ENCODE measurements at places on chromosomes 12 and 14. TPM values are rescaled to one million over a fixed set of nuclear protein-coding genes. Genes with fewer than 3 reads are reported as not detected.
A peak's percentile ranks its signal among the peaks of the same experiment; 100 is the strongest.

The ABCC9 gene
- total RNA-seq, result 7.8 TPM

The FLVCR2 gene
- 11.8 TPM for total RNA-seq

The TAOK3 gene
- total RNA-seq, result 15.8 TPM

The SERPINA3 gene
- 7.1 TPM for total RNA-seq

The RNASE3 gene
- not detected for total RNA-seq

The NTF3 gene
- total RNA-seq, result 16.7 TPM

The PTPRR gene
- total RNA-seq, result 0.95 TPM

DNA sequence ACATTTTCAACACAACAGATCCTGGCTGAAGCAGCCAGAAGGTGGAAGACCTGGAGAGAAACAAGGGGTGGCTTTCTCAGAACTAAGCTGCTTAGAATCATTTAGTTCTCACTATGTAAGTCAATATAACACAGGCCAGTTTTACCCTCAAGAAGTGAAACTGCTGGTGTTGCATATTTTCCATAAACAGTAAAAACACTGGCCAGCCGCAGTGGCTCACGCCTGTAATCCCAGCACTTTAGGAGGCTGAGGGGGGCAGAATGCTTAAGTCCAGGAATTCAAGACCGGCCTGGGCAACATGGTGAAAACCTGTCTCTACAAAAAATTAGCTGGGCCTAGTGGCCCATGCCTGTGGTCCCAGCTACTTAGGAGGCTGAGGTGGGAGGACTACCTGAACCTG is 11.6 kb downstream of the STX2 start:
- H3K27ac ChIP-seq, result no peak overlapping the region
- no peak overlapping the region for H3K4me3 ChIP-seq
- no peaks in the 10 kb centered on the region for H3K27me3 ChIP-seq
- peaks cover 13% of the 10 kb centered on the region for H3K4me1 ChIP-seq

DNA sequence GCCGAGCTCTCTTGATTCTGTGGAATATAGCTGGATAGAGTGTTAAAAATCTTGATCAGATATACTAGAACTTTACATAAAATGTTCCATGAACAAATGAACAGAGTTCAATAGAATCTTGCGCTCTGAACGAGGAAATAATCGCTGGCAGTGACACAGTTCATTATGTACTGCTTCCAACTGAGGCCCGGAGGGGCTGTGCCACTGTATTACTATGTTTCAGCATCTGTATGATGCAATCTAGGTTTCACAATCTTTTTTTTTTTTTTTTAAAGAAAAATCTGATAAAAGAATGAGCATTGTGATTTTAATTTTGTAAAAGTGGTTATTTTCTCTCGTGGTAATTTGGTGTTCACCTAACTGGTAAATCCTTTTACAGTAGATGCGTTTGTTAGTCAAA is 77.2 kb downstream of the FERMT2 start:
- H3K36me3 ChIP-seq, result peaks cover 37% of the 10 kb centered on the region
- peak overlapping the region; percentile 19 for H3K27ac ChIP-seq
- DNase-seq, result no peak
- H3K27me3 ChIP-seq, result no peaks in the 10 kb centered on the region
- no peak overlapping the region for H3K4me3 ChIP-seq

DNA sequence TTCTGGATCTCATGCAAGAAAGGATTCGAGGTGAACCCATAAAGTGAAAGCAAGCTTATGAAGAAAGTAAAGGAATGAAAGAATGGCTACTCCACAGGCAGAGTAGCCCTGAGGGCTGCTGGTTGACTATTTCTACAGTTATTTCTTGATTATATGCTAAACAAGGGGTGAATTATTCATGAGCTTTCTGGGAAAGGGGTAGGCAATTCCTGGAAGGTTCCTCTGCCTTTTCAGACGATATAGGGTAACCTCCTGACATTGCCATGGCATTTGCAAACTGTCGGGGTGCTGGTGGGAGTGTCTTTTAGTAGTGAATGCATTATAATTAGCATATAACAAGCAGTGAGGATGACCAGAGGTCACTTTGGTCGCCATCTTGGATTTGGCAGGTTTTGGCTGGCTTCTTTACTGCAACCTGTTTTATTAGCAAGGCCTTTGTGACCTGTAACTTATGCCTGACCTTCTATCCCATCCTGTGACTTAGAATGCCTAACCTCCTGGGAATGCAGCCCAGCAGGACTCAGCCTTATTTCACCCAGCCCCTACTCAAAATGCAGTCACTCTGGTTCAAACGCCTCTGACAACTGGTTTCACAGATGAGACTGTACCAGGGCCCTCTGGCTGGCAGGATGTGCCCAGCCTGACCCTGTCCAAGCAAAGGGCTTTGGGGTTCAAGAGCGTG is 157.7 kb upstream of the SFSWAP start:
- peaks cover 22% of the 10 kb centered on the region for H3K27me3 ChIP-seq
- no peak overlapping the region for H3K4me3 ChIP-seq
- H3K36me3 ChIP-seq, result no peaks in the 10 kb centered on the region
- DNase-seq, result no peak

DNA sequence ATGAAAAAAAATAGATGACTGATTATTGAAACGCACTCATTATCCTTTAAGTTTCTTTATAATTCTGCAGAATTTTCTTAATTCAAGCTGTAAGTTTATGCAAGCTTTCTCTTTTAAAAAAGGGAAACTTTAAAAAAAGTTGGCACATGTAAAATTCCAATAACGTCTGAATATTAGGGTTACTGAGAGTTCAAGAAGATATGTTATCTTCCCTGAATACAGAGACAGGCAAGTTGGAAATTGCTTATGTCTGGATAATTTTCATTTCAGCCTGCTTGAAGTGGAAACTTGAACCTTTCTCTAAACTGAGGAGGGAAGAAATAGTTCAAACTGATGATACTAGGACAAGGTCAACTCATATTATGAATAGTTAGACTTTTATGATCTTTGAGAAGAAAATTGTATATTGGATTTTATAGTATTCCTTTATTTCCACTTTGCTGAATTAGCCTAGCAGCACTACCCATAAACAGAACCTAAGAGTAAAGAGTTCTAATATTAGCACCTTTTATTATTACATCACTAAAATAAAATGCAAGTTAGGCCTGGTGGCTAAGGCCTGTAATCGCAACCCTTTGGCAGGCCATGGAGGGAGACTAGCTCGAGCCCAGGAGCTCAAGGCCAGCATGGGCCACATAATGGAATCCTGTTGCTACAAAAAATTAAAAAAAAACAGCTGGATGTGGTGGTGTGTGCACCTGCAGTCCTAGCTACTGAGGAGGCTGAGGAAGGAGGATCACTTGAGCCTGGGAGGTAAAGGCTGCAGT is 288.0 kb downstream of the TRHDE start:
- DNase-seq, result no peak
- peaks cover 6% of the 10 kb centered on the region for H3K4me1 ChIP-seq
- peaks cover 9% of the 10 kb centered on the region for H3K27me3 ChIP-seq
- H3K27ac ChIP-seq, result no peak overlapping the region

GRCh38 chr14:65948302-65948701 is 535.8 kb downstream of the FUT8 start:
- no peak overlapping the region for H3K27ac ChIP-seq
- H3K36me3 ChIP-seq, result no peaks in the 10 kb centered on the region
- H3K4me3 ChIP-seq, result no peak overlapping the region
- peaks cover 19% of the 10 kb centered on the region for H3K4me1 ChIP-seq
- DNase-seq, result no peak

GRCh38 chr14:58646479-58646878 is 8.7 kb downstream of the DACT1 start:
- no peaks in the 10 kb centered on the region for H3K27me3 ChIP-seq
- no peak overlapping the region for H3K4me3 ChIP-seq
- peaks cover 13% of the 10 kb centered on the region for H3K4me1 ChIP-seq
- peaks cover 30% of the 10 kb centered on the region for H3K36me3 ChIP-seq
- H3K27ac ChIP-seq, result no peak overlapping the region

DNA sequence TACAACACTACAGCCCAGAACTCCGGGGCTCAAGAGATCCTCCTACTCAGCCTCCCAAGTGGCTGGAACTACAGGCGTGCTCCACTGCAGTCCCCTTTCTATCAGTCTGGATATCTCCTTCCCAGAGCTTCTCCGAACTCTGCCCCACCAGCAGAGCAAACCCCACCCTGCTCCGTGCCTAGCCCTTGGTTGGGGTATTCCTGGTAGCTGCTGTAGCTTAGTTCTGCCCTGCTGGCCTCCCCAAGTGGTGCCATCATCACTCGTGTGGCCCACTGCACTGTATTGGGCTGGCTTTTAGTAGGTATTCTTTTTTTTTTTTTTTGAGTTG is 9.5 kb downstream of the HSP90AA1 start:
- H3K27me3 ChIP-seq, result no peaks in the 10 kb centered on the region
- no peak overlapping the region for H3K27ac ChIP-seq
- peaks cover 42% of the 10 kb centered on the region for H3K36me3 ChIP-seq
- no peak overlapping the region for H3K4me3 ChIP-seq
- H3K4me1 ChIP-seq, result peaks cover 10% of the 10 kb centered on the region

DNA sequence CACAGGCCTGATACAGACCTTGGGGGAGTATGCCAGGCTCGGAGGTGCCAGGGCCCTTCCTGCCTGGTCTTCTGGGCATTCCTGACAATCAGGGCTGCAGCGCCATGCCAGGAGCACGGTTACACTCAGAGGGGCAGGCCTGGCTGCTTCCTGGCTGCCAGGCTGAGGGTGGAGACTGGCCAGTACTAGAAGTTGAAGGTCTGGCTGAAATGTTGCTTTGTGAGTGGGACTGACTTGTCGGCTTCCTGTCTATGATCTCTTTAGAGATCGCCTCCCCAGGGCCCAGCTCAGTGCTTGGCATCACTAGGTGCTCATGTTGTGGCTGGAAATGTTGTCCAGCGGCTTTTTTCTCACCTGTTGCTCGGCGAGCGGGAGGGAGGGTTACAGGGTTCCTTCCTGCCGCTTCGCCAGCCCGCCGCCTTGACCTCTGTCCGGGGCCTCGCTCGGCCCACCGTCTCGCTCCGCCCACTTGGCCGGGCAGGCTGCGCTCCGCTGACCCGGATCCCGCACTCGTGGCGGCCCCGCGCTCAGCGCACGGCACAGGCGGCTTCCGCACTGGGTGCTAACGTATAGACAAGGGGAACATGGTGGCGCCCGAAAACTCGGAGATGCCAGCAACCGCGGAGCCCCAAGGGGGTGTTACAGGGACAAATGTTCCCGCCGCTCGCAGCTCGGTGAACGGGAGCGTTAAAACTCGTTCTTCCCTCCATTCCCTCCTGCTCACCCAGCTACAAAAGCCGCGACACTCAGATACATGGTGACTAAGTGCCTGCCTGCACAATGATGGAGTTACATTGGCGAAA is 32.6 kb downstream of the PAPLN start:
- peak overlapping the region; percentile 39 for H3K27ac ChIP-seq
- no peak for DNase-seq
- peaks cover 3% of the 10 kb centered on the region for H3K27me3 ChIP-seq
- peaks cover 8% of the 10 kb centered on the region for H3K4me1 ChIP-seq

DNA sequence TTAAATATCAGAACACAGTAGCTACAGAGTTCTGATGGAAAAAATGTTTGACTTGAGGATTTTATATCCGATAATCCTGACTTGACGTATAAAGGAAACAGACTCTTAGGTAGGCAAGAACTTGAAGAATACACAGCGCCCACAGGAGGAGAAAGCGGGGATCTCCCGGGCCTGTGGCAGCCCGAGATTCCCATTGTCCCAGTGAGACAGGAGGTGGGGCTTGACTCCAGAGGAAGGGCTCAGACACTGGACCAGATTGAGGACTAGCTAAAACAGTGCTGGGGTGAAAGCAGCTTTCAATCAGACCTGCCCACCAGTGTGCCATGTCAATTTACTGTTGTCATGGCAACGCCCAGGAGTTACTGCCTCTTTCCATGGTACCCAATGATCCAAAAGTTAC is 51.1 kb upstream of the C14orf180 start:
- peak; percentile 29 for DNase-seq
- H3K27me3 ChIP-seq, result peaks cover 18% of the 10 kb centered on the region
- H3K36me3 ChIP-seq, result no peaks in the 10 kb centered on the region
- no peak overlapping the region for H3K4me3 ChIP-seq

DNA sequence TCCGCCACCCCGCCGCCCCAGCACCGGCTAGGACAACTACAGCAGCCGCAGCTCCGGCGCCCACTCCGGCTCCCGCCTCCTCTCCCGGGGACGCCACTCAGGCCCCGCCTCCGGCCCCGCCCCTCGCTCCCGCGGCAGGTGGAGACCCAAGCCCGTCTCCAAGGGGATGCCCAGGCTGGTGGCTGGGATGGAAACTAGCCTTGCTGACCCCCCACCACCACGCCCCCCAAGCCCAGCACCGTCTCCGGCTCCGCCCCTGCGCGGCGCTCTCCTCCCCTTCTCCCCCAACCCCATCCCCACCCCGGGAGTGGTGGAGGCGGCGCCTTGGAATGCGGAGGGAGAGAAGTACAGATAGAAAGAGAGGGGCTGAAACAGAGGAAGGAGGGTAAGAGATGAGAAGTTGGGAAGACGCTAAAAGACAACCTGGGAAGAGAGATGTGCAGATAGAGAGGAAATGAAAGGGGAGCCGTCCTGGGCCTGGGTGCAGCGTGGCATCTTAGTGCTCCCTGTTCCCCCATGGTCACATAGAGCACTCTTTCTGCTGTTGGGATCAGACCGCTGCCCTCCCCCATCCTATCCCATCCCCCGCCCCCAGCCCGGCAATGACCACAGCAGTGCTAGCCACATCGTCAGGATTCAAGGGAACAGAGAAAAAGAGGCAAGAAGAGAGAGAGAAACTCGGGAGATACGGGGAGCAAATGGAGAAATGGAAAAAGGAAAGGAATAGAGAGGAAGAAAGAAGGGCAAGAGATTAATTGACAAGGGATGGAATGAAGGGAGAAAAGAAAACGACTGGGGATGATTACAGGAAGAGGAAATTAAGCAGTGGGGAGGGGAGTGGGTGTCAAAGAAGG is at the start of gene ITGA7:
Gene ITGA7 (minus strand): TSS at position 64 of the 854 bp plus-strand sequence. CDS start 222 bp downstream, outside the sequence.
- peak; percentile 80 for DNase-seq
- peaks cover 20% of the 10 kb centered on the region for H3K4me1 ChIP-seq
- H3K27ac ChIP-seq, result peak within 1 kb of the TSS; percentile 33
- H3K4me3 ChIP-seq, result peak within 1 kb of the TSS; percentile 88

DNA sequence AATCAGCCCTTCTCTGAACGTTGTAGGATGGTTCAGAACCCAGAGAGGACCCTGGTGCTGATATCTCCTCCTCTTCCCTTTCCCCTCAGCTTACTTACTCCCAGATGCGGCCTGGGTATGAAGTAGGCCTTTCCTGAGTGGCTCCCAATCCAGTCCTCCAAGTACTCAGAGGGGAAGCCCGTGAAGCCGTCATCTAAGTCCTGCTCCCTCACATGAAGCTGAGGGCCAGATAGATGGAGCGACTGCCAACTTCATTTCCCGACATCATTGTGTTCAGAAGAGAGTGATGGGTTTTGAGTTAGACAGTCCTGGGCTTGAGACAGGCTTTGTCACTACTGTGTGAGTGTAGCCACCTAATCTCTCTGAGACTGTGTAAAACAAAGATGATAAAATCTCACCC is 2.7 kb downstream of the APOLD1 start:
- peak overlapping the region; percentile 87 for H3K4me3 ChIP-seq
- H3K27me3 ChIP-seq, result peaks cover 18% of the 10 kb centered on the region
- peak overlapping the region; percentile 57 for H3K27ac ChIP-seq
- DNase-seq, result no peak
- H3K4me1 ChIP-seq, result peaks cover 38% of the 10 kb centered on the region
- no peaks in the 10 kb centered on the region for H3K36me3 ChIP-seq

DNA sequence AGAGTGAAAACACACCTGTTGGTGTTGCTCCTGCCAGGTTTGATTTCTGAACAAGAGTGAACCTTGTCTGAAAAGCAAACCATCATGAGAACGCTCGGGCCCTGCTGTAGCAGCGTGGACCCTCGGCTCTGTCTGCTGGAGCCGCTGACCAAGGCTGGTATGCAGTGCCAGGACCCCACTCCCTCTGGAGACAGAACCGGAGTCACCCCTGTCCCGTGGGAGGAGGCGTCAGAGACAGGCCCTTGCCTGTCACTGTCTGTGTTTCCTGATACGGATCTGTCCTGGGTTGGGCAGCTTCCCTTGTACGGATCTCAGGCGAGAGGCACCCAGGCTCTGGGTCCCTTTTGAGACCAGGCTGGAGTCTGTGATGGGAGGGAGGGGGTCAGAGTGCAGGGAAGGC is 111.6 kb downstream of the ADGRD1 start:
- DNase-seq, result no peak
- H3K4me3 ChIP-seq, result no peak overlapping the region
- H3K36me3 ChIP-seq, result no peaks in the 10 kb centered on the region
- peaks cover 8% of the 10 kb centered on the region for H3K27me3 ChIP-seq
